ENCODE measurements at places on chromosomes 7 and 10.

GRCh38 chr10:118882741-118883140 is 128.0 kb upstream of the CACUL1 start:
- DNase-seq = no peak

GRCh38 chr10:71243756-71244395 is 31.5 kb downstream of the UNC5B start:
- DNase-seq = no peak

DNA sequence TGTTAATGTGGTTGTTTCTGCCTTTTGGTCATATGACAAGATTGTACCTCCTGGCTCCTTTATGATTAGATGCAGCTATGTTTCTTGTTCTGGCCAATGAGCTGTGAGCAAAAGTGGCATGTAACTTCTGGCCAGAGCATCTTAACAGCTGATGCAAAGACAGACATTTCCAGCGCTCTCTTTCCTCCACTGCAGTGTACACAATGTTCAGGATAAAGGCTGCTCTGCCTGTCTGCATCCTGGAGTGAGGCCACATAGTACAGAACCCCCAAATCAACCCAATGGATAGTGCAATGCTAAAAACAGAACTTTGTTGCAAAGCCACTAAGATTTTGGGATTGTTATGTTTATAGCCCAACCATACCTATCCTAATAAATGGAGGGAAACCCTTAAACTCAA is 17.9 kb downstream of the EPC1 start:
- DNase-seq = no peak

- DNase-seq = peak; percentile 47
Measured at GRCh38 chr7:133853706-133854276, 273.3 kb upstream of the LRGUK start.

DNA sequence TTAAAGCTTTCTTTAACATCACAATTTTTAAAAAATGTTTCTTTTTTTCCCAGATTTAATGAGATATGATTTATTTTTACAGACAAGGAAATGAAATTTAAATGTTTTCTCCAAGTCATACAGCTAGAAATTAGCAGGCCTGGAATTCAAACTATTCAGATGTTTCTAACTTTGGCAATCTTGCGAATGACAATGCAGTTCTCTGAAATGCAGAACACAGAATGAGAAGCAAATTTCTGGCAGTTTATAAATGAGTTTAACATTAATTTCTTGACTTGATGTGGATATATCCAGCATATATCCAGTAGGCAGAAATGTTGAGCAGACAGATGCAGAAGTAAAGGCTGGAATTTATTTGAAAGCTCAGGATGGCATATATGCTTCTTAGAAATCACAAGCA is 227.5 kb downstream of the THSD7A start:
- DNase-seq = no peak

- DNase-seq = no peak
Measured at GRCh38 chr7:49778731-49779270, 5.4 kb downstream of the VWC2 start.

- DNase-seq = no peak
Measured at GRCh38 chr7:11120675-11121220, 147.1 kb downstream of the PHF14 start.

- no peak for DNase-seq
Measured at GRCh38 chr10:24444337-24444736, 235.4 kb downstream of the KIAA1217 start.

DNA sequence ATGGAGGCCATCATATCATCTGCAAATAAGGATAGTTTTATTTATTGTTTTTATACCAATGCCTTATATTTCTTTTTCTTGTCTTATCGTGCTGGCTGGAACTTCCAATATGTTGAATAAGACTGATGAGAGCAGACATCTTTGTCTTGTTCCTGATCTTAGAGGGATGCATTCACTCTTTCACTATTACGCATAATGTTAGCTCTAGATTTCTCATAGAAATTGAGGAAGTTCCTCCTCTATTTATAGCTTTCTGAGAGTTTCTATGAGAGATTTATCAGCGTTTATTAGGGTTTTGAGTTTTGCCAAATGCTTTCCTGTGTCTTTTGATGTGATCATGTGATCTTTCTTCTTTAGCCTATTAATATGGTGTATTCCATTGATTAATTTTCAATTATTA is 49.3 kb downstream of the COL28A1 start:
- no peak for DNase-seq

DNA sequence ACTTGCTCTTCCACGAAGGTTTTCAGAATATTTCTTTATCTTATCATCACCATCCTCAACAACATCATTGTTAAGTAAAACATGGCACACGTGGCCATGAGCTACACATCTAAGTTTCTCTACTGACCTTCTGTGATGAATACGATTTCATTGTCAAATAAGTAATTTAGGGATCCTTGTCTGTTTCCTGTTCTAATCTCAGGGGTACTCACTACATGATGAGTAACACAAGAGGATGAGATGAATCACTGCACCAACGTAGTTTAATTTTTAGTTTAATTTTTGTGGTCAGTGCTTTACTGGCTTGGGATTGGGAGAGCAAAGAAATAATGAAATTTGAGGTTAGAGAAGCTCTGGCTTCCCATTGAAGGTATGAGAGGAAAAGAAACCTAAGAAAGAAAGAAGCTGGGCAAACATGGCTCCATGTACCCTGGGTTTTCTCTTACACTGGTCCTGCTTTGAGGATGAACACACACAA is 461.9 kb upstream of the KLF6 start:
- DNase-seq = no peak

GRCh38 chr10:85148693-85149640 is 820.6 kb downstream of the CCSER2 start:
- DNase-seq = no peak

GRCh38 chr7:103687951-103688350 is 241.9 kb upstream of the SLC26A5 start:
- DNase-seq = peak; percentile 10

GRCh38 chr7:22386865-22387264 is 29.9 kb upstream of the RAPGEF5 start:
- DNase-seq = no peak

DNA sequence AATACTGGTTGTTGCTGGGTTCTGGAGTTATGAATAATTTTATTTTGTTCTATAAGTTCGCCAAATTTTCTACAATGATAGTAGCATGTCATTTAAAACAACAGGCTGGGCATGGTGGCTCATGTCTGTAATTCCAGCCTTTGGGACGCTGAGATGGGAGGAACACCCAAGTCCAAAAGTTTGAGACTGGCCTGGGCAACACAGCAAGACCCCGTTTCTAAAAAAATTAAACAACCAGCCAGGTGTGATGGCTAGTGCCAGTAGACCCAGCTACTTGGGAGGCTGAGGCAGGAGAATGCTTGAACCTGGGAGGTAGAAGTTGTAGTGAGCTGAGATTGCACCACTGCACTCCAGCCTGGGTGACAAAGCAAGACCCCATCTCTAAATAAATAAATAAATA is 347.7 kb downstream of the PARD3 start:
- no peak for DNase-seq

GRCh38 chr7:143238289-143238980 is 16.6 kb downstream of the TAS2R40 start:
- DNase-seq = no peak

- no peak for DNase-seq
Measured at GRCh38 chr10:124916098-124916584, 25.8 kb upstream of the ZRANB1 start.

DNA sequence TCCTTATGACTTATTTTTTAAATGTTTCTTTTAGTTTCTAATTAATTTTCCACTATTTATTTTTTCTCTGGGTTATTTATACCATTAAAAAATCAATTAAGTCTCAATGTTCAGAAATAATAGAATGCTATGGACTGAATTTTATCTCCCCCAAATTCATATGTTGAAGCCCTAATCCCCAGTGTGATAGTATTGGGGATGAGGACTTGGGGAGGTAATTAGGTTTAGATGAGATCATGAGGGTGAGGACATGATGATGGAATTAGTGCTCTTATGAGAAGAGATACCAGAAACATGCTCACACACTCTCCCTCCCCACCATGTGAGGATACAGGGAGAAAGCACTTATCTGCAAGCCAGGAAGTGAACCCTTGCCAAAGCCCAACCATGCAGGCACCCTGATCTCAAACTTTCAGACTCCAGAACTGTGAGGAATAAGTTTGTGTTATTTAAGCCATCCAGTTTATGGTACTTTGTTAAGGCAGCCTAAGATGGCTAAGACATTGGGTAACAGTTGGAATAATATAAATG is 202.6 kb downstream of the MDFIC start:
- DNase-seq = no peak

- DNase-seq = no peak
Measured at GRCh38 chr7:30154111-30154587, 19.4 kb downstream of the MTURN start.

DNA sequence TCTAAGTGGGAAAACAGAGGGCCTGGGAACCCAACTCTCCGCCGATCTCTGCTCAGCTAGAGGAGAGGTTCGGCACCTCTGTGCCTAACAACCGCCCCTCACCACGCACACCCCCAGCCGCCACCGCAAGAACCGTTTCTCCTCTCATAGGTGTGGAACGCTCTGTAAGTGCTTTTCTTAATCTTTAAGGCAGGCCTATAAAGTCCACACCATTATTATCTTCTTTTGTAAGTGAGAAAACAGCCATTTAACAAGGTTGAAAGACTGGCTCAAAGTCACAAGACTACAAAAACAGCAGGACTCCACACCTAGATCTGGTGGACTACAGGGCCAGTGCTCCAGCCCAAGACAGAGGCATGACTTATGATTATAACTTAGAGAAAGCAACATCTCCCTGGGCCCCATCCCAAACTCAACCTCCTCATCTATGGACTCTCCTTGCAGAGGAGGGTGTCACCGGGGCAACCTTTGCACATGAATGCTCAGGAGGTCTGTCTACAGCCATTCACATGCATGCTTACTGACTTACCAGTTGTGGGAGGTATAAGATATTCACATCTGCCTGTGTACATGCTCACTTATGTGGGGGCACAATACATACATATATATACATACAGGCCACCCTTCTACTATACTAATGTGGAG is 7.9 kb upstream of the NKX2-3 start:
- no peak for DNase-seq
